ENCODE measurements at places on chromosomes 16 and 17.
A peak's percentile ranks its signal among the peaks of the same experiment; 100 is the strongest.

DNA sequence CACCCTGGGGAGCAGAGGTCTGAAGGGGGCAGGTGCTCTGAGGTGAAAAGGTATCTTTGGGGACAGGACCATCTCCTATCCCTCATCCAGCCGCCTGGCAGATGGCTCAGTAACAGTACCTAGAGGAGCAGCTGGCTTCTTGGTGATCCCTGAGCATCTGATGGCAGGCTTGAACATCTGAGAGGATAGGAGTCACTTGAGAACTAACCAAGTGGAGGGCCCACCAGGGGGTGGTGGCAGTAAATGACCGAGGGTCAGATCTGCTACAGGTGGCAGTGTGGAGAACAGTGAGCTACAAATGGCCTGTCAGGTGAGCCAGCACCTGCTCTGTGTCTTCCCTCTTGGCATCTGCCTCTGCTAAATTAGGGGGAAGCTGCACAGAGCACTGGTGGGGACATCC, 13.8 kb downstream of the HROB start:
- DNase-seq: no peak

DNA sequence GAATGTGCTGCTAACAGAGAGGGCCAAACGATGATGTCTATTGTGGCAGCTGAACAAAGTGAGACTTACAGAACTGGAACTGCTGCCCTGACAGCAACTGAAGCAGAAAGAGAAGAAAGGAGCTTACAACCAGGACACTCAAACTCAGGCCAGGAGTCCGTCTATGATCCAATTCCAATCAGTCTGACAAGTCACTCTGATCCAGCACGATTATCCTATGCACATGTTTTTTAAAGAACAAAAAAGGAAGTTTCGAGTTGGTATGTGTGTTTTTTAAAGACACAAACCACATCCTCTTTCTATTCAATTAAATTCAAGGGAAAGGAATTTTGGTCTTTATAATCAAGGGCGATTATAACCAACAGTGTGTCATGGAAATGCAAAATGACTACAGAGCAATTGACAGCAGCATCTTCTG, 42.4 kb upstream of the MTMR4 start:
- DNase-seq: no peak

DNA sequence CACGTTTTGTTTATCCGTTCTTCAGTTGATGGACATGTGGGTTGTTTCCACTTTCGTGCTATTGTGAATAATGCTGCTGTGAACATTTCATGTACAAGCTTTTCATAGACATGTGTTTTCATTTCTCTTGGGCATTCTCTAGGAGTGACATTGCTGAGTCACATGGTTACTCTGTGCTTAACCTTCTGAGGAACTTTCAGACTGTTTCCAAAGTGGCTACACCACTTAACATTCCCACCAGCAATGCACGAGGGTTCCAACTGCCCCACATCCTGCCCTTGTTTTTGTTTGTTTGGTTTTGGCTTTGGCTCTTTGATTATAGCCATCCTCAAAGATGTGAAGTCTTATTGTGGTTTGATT, 14.2 kb upstream of the PEMT start:
- DNase-seq: no peak

- no peak for DNase-seq
Measured at GRCh38 chr17:17902376-17902775, 65.6 kb upstream of the SREBF1 start.

GRCh38 chr17:66300956-66301355, 1.5 kb upstream of the PRKCA start:
- no peak for DNase-seq

- peak; percentile 25 for DNase-seq
Measured at GRCh38 chr16:14372471-14372870, 257.6 kb downstream of the PARN start.

- DNase-seq: no peak
Measured at GRCh38 chr17:44280392-44280937, 12.5 kb upstream of the SLC4A1 start.

DNA sequence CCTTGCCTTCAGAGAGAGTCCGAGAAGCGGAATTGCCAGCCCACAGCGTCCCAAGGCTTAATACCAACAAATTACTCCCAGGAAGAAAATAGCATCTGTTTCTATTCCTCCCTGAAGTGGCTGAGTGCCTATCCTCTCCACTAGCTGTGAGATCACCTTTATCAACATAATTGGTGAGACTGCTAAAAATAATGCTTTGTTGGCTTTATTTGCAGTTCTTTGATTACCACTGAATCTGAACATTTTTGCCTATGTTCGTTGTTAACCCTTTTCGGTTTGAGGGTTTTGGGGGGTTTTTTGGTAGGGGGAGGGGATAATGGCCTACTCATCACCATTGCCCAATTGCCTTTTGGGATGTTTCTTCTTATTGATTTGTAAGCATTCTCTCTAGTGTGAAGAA, 31.0 kb downstream of the MMP15 start:
- no peak for DNase-seq

GRCh38 chr17:10127819-10128425, 70.5 kb downstream of the GAS7 start:
- DNase-seq: no peak

DNA sequence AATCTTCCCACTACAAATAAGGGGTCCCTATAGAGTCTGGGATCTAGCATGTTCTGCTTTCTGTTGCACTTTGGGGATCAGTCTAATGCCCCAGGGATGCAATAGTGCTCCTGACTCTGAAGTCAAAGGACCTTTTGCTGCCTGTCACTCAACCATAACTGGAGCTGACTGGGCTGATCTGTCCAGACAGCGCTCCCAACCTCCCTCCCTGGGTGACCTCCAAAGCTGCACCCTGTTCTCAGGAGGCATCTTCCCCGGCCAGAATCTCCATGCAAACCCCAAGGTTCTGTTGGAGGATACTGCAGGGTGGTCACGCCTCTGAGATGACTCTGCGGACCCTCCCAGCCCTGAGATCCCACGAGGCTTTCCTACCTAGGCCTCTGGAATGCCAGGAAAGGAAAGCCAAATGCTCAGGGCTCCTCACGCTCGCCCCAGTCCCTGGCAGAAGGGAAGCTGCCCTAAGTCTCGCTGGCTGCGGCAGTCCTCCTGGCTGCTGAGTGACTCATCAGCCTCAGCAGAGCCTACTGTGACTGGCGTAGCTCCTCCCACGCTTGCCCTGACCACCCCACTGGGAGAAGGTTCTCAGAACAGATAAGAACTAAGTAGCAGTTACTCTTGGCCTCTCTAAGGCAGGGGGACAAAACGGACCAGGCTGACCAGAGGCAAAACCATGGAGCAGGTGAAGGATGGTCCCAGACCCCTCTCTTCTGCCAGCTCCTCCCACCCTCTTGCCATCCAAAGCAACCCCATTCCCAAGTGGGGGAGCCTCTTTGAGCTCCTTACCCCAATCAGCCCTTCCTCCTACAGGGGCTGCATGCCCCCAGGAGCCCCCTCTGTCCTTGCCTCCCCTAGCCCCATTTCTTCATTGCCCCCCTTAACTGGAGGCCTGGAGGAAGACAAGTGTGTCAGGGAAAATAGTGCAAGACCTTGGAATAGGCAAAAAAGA, 124.1 kb upstream of the TNRC6C start:
- no peak for DNase-seq

- DNase-seq: no peak
Measured at GRCh38 chr17:76268015-76268749, 3.0 kb downstream of the UBALD2 start.

DNA sequence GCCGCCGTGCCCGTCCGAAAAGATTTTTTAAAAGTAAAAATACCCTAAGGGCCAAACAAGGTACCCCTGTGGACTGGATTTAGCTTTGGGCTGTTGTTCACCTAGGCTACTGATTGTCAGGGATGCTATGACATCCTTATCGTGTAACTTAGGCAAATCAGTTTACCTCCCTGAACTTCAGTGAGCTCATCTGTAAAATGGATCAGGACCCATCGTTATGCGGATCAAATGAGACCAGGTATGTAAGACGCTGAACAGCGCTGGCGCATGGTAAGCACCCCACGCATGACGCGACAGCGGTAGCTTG, 658 bp upstream of the ZNF771 start:
- no peak for DNase-seq
